ENCODE measurements at places on chromosomes 12 and 14. TPM values are rescaled to one million over a fixed set of nuclear protein-coding genes. Genes with fewer than 3 reads are reported as not detected.
A peak's percentile ranks its signal among the peaks of the same experiment; 100 is the strongest.

- peak; percentile 90 for DNase-seq
These were observed 141.3 kb downstream of the TSPAN9 start for GRCh38 chr12:3218228-3219171.

The RTL1 gene
- not detected for total RNA-seq

GRCh38 chr14:89041257-89041582 is 216.8 kb downstream of the TTC8 start:
- DNase-seq: no peak

DNA sequence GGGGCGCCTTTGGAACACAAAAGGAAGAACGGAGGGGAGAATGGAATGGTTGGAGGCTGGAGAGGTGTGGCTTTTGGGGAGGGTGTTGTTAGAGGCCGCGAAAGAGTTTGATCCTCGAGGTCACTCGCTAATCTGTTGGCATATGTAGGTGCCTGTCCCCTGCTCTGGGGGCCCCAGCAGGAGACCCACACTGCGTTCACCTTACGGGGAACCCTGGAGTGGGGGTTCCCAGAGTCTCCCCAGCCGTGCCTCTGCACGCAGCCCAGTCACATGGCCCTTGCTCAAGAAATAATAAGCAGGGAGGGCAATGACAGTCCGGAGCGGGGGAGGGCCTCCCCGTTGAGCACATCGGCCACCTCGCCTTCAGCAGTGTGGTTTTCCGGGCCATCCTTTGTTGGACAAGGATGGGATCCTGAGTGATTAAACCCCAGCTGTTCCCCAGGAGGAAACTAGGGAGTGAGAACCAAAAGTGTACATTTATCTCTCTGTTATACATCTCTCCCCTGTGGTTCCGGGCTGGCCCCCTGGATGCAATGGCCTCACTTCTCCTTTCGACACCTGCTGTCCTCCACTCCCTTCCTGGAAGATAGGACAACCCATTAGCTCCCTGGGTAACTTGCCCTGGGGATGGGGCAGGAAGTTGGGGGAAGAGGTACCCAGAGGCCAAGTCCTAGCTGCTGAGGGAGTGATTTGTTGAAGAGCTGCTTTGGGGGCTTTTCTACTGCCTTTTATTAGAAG is 1.3 kb downstream of the PLEKHG3 start:
- no peak for DNase-seq

DNA sequence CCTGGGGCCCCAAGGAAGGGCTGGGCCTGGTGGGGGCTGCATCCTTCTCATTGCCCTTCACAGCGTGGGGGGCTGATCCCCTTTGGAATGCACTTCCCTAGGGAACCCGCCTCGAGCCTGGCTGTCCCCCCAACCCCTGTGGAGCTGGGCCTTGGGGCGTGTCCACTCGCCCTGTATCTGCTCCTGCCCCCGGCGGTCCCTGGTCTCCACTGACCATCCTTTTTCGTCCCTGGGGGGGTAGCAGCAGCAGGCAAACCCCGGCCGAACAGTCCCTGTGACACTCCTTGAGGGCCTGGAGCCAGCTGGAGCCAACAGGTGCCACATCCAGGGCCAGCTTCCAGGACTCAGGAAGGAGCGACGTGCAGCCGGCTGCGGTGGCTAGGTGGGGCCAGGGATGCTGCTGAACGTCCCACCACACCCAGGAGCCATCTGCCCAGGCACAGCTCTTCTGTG is 9.4 kb upstream of the GPR132 start:
- DNase-seq: peak; percentile 47

DNA sequence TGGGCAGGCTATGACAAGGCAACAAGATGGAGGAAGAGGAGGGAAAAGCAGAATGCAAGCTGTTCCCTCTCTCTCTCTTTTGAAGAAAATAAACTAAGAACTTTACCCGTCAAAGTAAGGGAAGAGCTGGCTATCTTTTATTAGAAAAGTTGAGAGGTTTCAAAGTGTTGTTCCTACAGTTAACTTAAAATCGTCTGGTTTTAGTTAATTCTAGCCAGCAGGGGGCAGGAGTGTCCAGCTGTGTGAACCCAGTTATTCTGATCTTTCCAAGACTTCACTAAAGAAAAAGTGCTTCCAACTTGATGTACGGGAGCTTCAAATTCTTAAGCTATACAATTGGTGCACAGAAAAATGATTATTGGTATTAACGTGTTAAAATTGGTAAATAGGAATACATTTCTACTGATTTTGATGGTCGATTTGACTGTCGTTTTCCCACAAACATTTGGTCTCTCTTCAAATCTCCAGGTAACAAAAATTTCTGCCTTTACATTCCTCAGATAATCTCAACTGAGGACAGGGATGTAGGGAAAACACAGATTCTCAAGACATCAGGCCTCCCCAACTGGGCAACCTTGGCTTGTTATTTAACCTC is 28.4 kb upstream of the MON2 start:
- DNase-seq: peak; percentile 51

DNA sequence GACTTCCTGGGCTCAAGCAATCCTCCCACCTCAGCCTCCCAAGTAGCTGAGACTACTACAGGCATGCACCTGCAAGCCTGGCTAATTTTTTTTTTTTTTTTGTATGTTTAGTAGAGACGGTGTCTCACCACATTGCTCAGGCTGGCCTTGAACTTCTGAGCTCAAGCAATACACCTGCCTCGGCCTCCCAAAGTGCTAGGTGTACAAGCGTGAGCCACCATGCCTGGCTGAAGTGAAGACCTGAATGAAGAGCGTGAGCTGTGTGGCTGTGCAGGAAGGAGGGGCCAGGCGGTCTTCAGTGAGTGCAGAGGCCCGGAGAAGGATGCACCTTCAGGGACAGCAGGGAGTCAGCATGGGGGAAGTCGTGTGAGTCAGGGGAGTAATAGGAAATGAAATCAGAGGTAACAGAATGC is 14.9 kb upstream of the NFKBIA start:
- DNase-seq: no peak

The GLIPR1L1 gene
- not detected for total RNA-seq

DNA sequence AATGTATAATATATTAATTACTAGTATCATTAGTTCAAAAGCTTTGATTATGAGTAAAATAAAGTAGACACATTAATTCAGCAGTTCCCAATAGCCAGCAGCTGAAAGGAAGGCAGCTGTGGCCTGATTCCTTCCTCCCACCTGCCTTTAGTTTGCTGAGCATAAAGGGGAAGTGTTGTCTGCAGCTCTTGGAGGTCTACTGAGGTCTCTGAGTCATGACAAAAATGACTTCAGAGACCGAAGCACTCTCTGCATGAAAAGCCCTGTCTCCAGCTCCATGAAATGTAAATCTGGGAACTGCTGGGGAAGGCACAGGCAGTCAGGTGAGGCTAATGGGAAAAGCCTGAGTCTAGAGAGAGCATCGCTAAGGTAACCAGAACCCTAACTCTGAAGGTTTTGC is 165.4 kb downstream of the NRXN3 start:
- no peak for DNase-seq

The OR6C2 gene
- total RNA-seq: not detected

The HOXC12 gene
- total RNA-seq: 0.45 TPM

The SMCO2 gene
- total RNA-seq: 0.90 TPM

The CLECL1 gene
- not detected for total RNA-seq

The LRP1-AS gene
- total RNA-seq: not detected

DNA sequence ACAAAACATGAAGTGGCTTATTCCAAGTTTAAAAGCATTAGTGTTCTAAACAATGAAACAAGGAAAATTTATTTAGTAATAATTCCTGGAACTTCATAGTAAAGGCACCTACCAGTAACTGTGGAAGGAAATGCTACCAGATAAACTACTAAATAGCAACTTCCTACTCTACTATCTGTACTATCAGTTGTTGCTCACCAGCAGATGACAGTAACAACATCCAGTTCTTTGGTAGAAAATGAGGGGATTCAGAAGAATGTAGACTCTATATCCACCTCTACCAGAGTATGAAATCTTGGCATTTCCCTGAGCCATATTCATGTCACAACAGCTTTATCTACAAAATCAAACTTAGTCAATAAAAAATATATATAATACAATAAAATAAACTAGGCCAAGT is 3.1 kb downstream of the ENTPD5 start:
- no peak for DNase-seq

The CCND2 gene
- 135 TPM for total RNA-seq

DNA sequence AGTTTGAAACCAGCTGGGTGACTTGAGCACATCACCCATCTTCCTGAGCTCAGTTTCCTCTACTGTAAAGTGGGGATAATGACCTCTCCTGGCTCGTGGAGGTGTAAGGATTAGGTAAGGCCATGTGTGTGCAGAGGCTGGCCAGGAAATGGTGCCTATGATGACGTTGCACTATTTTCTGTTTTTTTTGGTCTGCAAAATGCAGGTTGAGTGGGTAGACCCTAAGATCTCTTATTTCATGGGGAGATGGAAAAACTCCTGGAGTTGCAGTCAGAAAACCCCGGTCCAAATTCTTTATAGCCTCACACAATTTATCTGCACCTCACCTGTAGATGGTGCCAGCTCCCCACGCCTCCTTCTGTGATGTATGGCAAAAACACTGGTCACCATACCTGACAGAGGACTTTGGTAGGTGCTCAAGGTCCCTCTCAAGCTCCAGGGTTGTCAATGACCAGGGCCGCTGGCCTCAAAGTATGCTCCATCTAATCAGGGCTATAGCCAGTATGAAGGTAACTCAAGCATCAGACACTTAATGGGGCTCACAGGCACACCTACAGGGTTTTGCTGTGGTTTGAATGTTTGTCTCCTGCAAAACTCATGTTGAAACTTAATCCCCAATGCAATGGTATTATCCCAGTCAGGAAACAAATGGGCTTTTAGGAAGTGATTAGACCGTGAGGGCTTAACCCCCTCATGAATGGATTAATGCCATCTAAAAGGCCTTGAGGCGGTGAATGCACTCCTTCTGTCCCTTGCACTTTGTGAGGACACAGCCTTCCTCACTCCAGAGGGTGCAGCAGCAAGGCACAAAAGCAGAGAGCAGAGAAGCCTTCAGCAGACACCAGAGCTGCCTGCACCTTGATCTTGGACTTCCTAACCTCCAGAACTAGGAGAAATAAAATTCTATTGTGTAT is 17.6 kb downstream of the C14orf132 start:
- DNase-seq: no peak

The RPL10L gene
- not detected for total RNA-seq

DNA sequence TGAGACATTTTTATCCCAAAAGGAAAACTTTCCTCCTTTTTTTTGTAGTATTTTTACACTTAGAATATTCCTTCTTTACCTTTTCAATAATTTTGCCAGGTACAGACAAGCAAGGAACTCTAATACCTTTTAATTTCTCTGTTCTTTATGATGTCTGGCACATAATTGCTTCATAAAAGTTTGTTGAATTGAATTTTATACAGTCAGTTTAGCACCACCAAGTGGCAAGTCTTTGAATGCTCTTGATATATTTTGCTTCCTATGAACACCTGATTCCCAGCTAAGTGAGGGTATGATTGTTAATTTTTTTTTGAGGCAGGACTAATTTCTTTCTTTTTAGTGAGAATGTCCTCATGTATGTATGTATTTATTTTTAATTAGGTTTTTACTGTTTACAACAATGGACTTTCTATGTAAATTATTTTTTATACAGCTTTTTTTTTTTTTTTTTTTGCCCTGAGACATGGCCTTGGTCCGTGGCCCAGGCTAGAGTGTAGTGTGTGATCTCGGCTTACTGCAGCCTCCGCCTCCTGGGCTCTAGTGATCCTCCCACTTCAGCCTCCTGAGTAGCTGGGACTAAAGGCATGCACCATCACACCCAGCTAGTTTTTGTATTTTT is 6.9 kb downstream of the TBC1D15 start:
- DNase-seq: no peak

GRCh38 chr12:12745576-12746211 is 28.5 kb downstream of the CDKN1B start:
- DNase-seq: no peak

- DNase-seq: no peak
These were observed 26.4 kb upstream of the PRMT8 start for GRCh38 chr12:3464561-3464960.

GRCh38 chr12:26255893-26256645 is 60.7 kb downstream of the SSPN start:
- DNase-seq: no peak

Measured in aorta (tissue), 5 donors.